Fibroblast of villous mesenchyme (primary cell): ENCODE measurements at places on chromosomes 1 and 21. TPM values are rescaled to one million over a fixed set of nuclear protein-coding genes. Genes with fewer than 3 reads are reported as not detected.

TRIM67 gene
- not detected in 2 replicates for total RNA-seq

SERPINC1 gene
- not detected in 2 replicates for total RNA-seq

OR2L5 gene
- total RNA-seq, result not detected in 2 replicates

RGS21 gene
- total RNA-seq, result not detected in 2 replicates

CNR2 gene
- total RNA-seq, result not detected in 2 replicates

TAF13 gene
- 82.5 and 117 TPM in 2 replicates for total RNA-seq

ATAD3B gene
- 17.3 and 20.0 TPM in 2 replicates for total RNA-seq

POGZ gene
- total RNA-seq, result 28.0 and 31.1 TPM in 2 replicates

ANGPTL7 gene
- not detected in 2 replicates for total RNA-seq
